ENCODE measurements at places on chromosomes 7 and 10. TPM values are rescaled to one million over a fixed set of nuclear protein-coding genes. Genes with fewer than 3 reads are reported as not detected.

The SHTN1 gene
- total RNA-seq = 0.65 TPM

The CYP3A4 gene
- not detected for total RNA-seq

The CCL24 gene
- total RNA-seq = not detected

The OSBPL3 gene
- 14.2 TPM for total RNA-seq

The EBLN1 gene
- not detected for total RNA-seq

The ARHGAP22 gene
- total RNA-seq = 1.3 TPM

The OR2A7 gene
- not detected for total RNA-seq

The DYNC1I1 gene
- 8.6 TPM for total RNA-seq

All from dermis lymphatic vessel endothelial cell (primary cell).